ENCODE measurements at places on chromosomes 7 and 10. TPM values are rescaled to one million over a fixed set of nuclear protein-coding genes. Genes with fewer than 3 reads are reported as not detected.

Gene RSPH10B
- polyA plus RNA-seq, result 0.09 TPM

Gene FLNC
- polyA plus RNA-seq, result not detected

Gene ST8SIA6
- polyA plus RNA-seq, result 0.04 TPM

Gene CCDC7
- 3.4 TPM for polyA plus RNA-seq

Gene FFAR4
- not detected for polyA plus RNA-seq

Gene CALHM3
- polyA plus RNA-seq, result not detected

Gene ELMO1
- polyA plus RNA-seq, result 44.7 TPM

Gene CLDN4
- polyA plus RNA-seq, result 0.09 TPM

Gene PANK1
- 0.31 TPM for polyA plus RNA-seq

Gene PRSS37
- polyA plus RNA-seq, result not detected
